ENCODE measurements at places on chromosomes 2 and 18.

- H3K27ac ChIP-seq, result no peak overlapping the region
- no peak overlapping the region for H3K4me3 ChIP-seq
- no peaks in the 10 kb centered on the region for H3K36me3 ChIP-seq
- no peaks in the 10 kb centered on the region for H3K4me1 ChIP-seq
- no peaks in the 10 kb centered on the region for H3K27me3 ChIP-seq
- DNase-seq, result no peak
Observed at GRCh38 chr2:28155086-28155485, 237.6 kb upstream of the FOSL2 start.

GRCh38 chr18:49162226-49162864 is 211.6 kb upstream of the SMAD7 start:
- H3K36me3 ChIP-seq, result no peaks in the 10 kb centered on the region
- H3K4me1 ChIP-seq, result peaks cover 12% of the 10 kb centered on the region
- no peak overlapping the region for H3K4me3 ChIP-seq
- no peak for DNase-seq
- H3K27me3 ChIP-seq, result no peaks in the 10 kb centered on the region

- DNase-seq, result no peak
- no peaks in the 10 kb centered on the region for H3K27me3 ChIP-seq
- no peaks in the 10 kb centered on the region for H3K36me3 ChIP-seq
- H3K4me1 ChIP-seq, result no peaks in the 10 kb centered on the region
Observed at GRCh38 chr2:101199251-101199791, 48.1 kb upstream of the TBC1D8 start.

DNA sequence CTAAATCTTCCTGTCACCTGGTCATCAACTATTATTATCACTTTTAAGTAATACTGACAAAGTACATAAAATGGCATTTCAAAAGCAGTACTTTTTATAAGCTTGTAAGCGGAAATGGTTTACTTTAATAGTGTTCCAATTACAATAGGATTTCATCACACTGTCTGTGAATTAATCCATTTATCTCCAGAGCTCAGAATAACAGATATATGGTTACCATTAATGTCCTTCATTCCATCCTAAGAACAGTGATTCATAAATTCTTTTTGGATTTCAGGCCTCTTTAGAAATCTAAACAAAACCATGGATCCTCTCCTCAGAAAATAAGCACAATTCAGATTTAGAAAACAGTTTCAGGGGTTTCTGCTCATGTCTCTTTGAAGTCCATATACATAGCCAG is 68.4 kb downstream of the PID1 start:
- DNase-seq, result no peak
- H3K27me3 ChIP-seq, result no peaks in the 10 kb centered on the region
- H3K27ac ChIP-seq, result no peak overlapping the region
- H3K4me3 ChIP-seq, result no peak overlapping the region
- peaks cover 65% of the 10 kb centered on the region for H3K4me1 ChIP-seq

DNA sequence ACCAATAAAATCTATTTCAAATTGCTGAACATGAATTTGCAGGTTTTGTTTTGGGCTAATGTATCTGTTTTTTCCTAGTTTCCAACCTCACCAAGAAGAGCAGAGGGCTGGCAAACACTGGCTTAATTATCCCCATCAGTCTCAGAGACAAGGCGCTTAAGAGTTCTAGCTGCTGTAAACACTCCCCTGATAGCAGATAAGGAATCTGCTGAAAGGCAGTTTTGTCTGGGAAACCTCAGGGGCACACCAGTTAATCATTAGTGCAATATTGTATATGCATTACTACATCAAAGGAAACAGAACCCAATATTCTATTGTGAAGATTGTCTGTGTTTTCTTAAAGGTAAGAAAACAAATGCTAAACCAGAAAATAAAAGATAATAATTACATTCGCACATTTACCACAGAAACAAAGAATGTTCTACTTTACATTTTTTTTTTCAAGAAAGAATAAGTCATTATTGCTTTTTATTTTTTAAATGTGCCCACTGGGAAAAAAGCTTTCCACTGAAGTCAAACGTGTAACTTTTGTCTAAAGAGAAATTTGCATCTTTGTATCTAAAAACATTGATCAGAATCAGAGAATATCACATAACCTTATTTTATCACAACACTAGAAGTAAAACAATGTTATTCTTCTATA is 179.1 kb downstream of the ERBB4 start:
- no peaks in the 10 kb centered on the region for H3K36me3 ChIP-seq
- peaks cover 54% of the 10 kb centered on the region for H3K4me1 ChIP-seq
- H3K4me3 ChIP-seq, result peak overlapping the region; percentile 34
- H3K27ac ChIP-seq, result peak overlapping the region; percentile 39
- H3K27me3 ChIP-seq, result no peaks in the 10 kb centered on the region

DNA sequence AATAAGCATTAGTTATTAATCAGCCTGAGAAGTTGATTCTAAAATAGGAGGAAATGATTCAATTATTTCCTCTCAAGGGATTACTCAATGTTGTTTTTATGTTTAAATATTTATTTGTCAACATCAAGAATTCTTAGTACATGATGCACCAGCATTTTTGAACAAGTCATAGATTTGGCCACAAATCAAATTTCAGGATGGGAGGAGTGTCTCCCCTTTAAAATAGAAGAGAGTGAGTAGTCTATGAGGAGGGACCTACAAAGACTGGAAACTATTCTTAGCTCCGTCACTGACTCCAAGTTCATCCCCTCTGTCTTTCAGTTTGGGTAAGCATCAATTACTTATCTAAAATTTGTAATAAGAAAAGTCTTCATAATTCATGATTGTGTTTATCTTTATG is 18.6 kb upstream of the IL18R1 start:
- no peak for DNase-seq
- H3K4me1 ChIP-seq, result peaks cover 7% of the 10 kb centered on the region
- H3K4me3 ChIP-seq, result peak overlapping the region; percentile 11

DNA sequence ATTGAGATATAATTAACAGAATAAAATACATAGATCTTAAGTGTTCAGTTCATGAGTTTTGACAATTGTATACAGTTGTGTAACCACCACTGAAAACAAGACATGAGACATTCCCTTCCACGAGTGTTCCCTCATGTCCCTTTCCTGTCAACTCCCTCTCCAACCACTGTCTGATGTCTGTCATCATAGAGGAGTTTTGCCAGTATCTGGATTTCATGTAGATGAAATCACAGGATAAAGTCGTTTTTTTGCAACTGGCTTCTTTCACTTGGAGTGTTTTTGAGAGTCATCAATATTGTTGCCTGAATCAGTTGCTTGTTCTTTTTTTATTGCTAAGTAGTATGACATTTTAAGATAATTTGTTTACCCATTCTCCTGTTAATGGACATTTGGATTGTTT is 52.7 kb downstream of the RBMS1 start:
- no peaks in the 10 kb centered on the region for H3K27me3 ChIP-seq
- H3K36me3 ChIP-seq, result no peaks in the 10 kb centered on the region
- no peak overlapping the region for H3K27ac ChIP-seq
- no peak for DNase-seq
- no peak overlapping the region for H3K4me3 ChIP-seq
- peaks cover 18% of the 10 kb centered on the region for H3K4me1 ChIP-seq

DNA sequence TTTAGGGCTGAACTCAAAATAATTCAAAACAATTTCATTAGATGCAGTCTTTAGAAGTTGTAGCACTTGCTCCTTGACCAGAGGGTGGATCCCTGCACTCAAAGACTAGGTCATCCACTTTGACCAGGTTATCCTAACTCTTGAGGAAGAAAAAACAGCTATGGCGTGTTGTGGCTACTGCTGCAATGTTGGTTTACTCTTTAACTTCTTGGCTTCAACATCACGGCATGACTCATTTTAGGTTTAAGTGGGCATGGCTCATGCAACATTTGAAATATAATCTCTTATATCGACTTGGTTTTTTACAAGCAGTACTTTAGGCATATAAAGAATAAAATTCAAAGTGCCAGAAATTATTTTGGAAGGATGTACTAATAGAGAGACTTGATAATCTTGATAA is 35.4 kb downstream of the ANKRD29 start:
- DNase-seq, result no peak
- H3K27ac ChIP-seq, result no peak overlapping the region
- H3K36me3 ChIP-seq, result no peaks in the 10 kb centered on the region
- H3K4me1 ChIP-seq, result no peaks in the 10 kb centered on the region
- no peaks in the 10 kb centered on the region for H3K27me3 ChIP-seq

DNA sequence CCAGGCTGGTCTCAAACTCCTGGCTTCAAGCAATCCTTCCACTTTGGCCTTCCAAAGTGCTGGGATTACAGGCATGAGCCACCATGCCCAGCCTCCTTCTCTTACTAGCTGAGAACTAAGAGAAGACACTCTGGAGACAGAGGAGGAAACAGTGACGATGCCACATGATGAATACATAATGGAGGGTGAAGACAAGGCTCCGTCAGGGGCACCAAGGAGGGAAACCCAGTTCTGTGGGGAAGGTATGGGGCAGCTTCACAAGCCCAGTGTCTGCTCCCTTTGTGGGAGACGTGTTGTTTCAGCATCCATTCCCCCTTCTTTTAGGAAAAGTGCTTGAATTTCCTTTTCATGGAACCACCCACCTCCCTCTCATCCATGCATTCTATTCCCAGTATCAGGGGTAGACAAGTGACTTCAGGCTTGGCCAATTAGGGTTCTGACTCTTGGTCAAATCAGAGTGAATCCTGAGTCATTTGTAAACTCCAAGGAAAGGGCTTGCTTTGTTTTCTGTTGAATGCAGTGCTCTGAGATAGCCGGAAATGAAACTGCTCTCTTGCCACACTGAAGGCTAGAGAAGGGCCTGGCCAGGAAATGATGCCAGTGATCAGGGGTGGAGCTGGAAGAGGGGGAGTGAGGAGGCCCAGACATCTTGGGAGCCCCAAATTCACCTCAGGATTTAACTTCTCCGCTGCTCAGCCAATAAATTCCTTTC is 23.7 kb downstream of the TMEM127 start:
- no peak for DNase-seq
- no peaks in the 10 kb centered on the region for H3K36me3 ChIP-seq
- no peak overlapping the region for H3K4me3 ChIP-seq
- no peaks in the 10 kb centered on the region for H3K27me3 ChIP-seq
- peak overlapping the region; percentile 47 for H3K27ac ChIP-seq

DNA sequence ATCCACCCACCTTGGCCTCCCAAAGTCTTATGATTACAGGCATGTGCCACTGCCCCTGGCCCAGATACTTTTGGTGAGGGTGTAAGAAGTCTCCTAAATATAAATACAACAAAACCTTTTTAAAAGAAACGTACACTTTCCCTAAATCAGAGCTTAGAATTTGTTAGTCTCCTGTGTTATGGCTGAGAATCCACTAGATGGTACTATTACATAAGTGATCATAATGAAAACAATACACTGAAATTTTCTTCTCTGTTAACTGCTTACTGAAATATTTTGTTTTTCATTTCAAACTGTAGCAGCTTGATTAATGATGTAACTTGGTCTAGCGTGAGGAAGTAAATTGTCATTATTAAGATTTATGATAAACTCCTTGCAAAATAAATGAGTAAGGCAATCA is 74.8 kb upstream of the FAM98A start:
- no peaks in the 10 kb centered on the region for H3K36me3 ChIP-seq
- H3K27ac ChIP-seq, result no peak overlapping the region
- no peaks in the 10 kb centered on the region for H3K4me1 ChIP-seq
- H3K27me3 ChIP-seq, result no peaks in the 10 kb centered on the region
- no peak overlapping the region for H3K4me3 ChIP-seq

GRCh38 chr2:236085647-236086046 is 82.5 kb downstream of the GBX2 start:
- no peak overlapping the region for H3K27ac ChIP-seq
- no peaks in the 10 kb centered on the region for H3K27me3 ChIP-seq
- no peak overlapping the region for H3K4me3 ChIP-seq

DNA sequence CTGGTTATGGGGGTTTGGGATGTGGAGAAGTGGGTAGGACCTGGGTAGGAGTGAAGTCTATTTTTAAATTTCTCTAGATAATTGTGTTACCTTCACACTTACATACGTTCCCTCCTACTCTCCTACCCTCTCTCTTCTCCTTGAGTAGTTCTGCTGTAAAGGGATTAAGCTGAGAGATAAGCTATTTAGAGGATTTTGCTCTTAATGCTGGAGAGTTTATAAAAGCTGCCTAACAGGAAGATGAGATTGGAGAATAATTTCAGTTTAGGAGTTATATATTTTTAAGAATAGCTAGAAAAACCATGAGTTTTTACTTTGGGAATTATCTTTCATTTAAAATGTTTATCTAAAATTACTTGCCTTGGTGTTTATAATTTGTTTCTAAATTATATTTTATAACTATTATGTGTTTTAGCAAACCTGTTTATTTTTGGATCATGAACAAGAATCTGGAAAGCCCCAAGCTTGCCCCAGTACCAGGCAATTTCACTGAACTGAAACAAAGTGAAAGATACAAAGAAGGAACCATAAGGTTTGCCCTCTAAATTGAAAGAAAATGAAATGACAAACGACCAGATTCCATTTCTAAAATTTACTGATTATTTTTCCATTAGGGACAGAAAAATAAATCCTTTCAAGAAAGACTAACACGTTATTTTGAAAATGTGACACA is 101.5 kb downstream of the ZNF532 start:
- DNase-seq, result no peak
- H3K27me3 ChIP-seq, result no peaks in the 10 kb centered on the region
- peak overlapping the region; percentile 3 for H3K4me3 ChIP-seq
- peaks cover 23% of the 10 kb centered on the region for H3K4me1 ChIP-seq
- H3K27ac ChIP-seq, result peak overlapping the region; percentile 76
- no peaks in the 10 kb centered on the region for H3K36me3 ChIP-seq

All from thoracic aorta (tissue), 2 donors.